Heart right ventricle (tissue), 16 donors: ENCODE measurements at places on chromosomes 5 and 9. TPM values are rescaled to one million over a fixed set of nuclear protein-coding genes. Genes with fewer than 3 reads are reported as not detected.

The SLC36A2 gene
- 1.2 TPM for polyA plus RNA-seq

The DDX4 gene
- polyA plus RNA-seq = not detected

The SLC34A3 gene
- polyA plus RNA-seq = not detected

The COX7C gene
- polyA plus RNA-seq = 1,931 TPM

The FAM78A gene
- polyA plus RNA-seq = 27.3 TPM

The PCDHB14 gene
- polyA plus RNA-seq = 2.2 TPM

The NDOR1 gene
- polyA plus RNA-seq = 10.6 TPM

The GRPEL2 gene
- 4.8 TPM for polyA plus RNA-seq

The KIF27 gene
- 1.9 TPM for polyA plus RNA-seq

The CAMK2A gene
- polyA plus RNA-seq = 11.5 TPM

The SV2C gene
- polyA plus RNA-seq = not detected

GRCh38 chr5:134140530-134141201, 26.2 kb downstream of the TCF7 start:
- peak; percentile 57 for DNase-seq

- no peak for DNase-seq
Measured at GRCh38 chr5:135824541-135825041, 9.9 kb upstream of the SLC25A48 start.

GRCh38 chr5:2887481-2888348, 136.2 kb upstream of the IRX2 start:
- no peak for DNase-seq

DNA sequence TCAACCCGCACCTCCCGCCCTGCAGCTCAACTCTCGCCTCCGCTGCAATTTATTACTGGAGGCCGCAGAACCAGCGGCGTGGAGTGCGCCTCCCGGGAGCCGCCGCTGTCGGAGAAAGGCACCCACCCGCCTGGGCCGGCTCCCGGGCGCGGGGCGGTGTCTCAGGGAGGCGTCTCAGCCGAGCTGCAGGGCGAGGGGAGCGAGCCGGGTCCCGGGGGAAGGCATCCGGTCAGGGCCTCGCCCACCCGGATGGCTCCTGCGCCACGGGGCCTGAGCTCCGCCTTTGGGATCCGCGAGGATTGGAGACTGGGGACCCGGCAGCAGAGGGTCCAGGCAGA, 32.9 kb downstream of the TSPAN17 start:
- no peak for DNase-seq

GRCh38 chr5:9350301-9350797, 195.5 kb downstream of the SEMA5A start:
- DNase-seq = no peak

DNA sequence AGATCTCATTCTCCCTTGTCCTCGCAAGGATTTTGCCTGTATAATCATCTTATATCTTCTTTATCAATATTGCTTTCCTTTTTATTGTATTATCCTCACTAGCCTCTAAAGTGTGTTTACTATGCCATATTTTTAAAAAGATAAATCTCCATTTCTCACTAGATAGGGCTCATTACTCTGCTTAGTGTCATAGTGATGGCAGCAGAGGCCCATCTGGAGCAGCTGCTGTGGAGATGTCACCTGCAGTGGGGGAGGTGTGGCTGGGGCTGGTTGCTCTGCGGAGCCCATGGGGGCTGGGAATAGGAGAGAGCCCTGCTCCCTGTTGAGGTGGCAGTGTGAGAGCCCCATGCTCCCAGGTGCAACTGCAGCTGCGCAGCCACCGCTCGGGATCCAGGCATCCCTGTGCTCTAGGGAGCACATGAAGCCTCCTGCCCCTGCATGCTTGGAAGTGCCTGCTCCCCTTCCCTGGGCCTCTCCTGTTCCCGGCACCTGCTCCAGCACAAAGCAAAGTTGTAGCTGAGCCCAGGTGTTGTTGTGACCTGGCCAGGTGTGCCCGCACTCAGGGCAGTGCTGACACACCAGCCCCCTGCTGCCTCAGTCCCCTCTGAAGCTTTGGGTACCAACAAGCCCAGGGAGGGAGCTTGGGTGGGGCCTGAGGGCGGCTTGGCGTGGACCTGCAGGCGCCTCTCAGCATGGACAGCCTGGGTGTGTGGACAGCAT, 144.6 kb upstream of the MRPS30 start:
- DNase-seq = no peak

DNA sequence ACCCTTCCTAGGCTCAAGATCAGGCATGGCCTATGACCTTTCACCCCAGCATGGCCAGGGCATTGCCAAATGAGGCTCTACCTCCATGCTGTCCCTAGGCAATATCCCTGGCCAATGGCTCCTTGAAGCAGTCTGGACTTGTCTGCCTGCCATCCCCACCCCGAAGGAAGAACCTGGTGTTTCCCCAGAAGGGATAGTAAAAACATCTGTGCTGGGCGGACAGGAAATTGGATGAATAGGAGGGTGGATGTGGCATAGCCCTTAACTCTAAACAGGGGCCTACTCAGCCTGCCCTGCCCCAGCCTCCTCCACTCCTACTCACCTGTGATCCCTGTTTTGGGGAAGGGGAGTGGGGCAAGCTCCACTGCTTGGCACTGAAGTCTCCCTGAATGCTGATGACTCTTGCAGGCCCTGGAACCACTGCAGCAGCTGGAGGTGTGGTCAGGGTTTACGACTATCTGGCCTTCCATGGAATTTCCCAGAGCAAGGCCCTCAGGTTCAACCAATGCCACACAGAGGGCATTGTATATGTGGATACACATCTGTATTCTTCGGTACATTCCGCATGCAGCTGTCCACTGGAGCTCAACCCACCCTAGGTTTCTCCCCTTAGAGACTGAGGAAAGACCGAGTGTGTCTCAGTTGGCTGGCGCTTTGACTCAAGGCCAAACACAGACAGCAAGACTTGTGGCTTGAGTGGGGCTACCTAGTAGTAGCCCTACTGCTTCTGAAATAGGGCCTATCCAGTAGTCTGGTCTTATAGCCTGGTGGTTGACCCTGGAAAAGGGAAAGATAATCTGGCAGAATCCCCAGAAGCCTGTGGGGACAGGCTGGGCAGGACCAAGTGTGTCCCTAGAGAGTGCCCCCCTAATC, 6.4 kb upstream of the P4HA2 start:
- DNase-seq = peak; percentile 2

DNA sequence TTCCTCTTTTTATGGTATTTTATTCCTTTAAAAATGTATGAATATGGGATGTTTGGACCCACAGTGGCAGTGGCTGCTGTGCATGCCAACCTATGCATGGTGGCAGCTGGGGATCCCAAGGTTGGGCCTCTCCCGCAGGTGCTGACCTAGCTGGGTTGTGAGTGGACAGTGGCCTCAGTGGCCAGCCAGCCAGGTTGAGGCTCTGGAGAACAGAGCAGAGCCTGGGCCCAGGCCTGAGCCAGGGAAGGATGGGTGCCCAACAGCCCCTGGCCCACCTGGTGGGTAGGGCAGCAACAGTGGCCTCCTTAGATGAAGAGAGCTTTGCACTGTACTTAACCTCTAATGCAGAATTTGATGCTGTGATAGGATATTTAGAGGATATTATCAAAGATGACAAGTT, 624.8 kb downstream of the CHSY3 start:
- DNase-seq = no peak

- DNase-seq = no peak
Measured at GRCh38 chr5:56480078-56480704, 247.1 kb upstream of the ANKRD55 start.

GRCh38 chr9:88605512-88606362, 70.8 kb downstream of the NXNL2 start:
- peak; percentile 13 for DNase-seq

DNA sequence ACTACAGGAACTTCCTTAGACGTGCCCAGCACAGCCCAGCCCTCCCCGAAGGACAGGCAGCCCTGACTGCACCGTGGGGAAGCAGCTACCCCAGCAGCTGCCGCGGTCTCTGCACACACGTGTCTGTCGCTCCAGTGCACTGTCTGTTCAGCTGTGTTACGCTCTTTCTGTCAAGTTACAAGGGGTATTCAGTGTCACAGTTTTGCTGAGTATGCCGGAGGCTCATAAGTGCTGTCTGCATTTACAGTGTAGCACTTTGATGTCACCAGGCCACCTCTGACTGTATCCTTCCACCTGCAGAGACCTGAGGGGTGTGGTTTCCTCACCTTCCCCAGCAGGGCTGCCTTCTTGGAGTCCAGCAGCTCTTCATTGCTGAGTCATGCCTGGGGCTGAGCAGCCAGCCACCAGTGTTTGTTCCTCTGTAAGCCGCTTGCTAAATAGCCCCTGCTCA, 126.8 kb downstream of the EHMT1 start:
- no peak for DNase-seq

GRCh38 chr5:56685503-56686217, 129.7 kb upstream of the MAP3K1 start:
- DNase-seq = no peak

DNA sequence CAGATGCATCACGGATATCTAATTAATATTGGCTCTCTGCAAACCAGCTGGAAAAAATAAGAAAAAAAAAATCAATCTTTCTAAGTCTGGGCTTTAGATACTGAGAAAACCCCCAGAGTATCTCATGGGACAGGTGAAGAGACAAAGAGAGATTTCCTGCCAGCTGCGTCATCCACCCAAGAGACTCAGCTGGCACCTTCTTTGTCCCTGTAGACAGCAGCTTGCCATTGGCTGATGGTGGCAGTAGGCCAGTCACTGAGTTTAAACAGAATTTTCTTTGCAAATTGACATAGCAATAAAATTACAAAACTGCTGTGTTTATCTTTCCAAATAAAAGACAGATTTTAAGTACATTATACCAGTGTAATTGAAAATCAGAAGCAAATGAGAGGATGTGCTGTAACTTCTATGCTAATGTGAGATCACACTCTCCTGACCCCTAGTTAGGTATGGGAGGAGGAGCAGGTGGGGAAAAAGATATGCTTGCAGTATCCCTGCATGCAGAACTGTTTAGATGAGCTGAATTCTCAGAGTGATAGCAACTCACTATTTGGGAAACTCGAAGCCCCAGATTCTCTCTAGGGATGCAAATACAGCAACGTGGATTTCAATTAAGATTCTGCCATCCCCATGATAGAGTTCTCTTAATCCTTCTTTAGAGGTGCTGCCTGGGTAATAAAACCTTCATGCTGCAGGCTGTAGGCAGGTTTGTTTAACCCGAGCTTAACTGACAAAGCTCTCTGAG, 72.2 kb downstream of the NMUR2 start:
- no peak for DNase-seq

DNA sequence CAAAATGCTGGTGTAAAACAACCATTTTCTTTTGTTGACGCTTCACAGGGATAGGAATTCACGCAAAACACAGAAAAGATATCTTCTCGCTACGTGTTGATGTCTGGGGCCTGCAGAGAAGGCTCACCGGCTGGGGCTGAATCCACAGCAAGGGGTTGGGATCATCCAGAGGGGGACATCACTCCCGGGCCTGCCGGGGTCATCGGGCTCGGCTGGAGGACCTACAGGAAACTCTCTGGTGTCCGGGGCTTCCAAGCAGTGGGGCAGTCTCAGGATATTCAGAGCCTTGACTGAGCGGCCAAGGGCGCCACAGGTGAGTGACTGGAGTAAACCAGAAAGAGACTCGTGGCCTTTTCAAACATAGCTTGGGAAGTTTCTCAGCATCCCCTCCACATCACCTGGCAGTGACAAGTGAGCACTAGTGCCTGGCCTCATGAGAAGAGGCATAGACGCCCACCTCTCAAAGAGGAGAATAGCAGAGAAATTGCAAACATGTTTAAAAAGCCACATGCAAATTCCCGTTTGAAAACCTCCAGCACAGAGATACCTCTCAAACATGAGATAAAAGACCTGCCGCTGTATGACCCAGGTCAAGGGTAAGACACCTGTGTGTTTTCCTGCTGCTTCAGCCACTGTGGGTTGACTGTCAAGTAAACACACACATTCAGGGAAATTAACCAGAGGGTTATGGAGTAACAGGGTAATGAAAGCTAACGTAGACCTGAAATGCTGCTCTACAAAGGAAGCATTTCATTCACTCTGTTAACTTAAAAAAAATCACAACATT, 50.8 kb upstream of the SIMC1 start:
- no peak for DNase-seq

- peak; percentile 11 for DNase-seq
Measured at GRCh38 chr5:81189875-81190498, 43.1 kb upstream of the CKMT2 start.

DNA sequence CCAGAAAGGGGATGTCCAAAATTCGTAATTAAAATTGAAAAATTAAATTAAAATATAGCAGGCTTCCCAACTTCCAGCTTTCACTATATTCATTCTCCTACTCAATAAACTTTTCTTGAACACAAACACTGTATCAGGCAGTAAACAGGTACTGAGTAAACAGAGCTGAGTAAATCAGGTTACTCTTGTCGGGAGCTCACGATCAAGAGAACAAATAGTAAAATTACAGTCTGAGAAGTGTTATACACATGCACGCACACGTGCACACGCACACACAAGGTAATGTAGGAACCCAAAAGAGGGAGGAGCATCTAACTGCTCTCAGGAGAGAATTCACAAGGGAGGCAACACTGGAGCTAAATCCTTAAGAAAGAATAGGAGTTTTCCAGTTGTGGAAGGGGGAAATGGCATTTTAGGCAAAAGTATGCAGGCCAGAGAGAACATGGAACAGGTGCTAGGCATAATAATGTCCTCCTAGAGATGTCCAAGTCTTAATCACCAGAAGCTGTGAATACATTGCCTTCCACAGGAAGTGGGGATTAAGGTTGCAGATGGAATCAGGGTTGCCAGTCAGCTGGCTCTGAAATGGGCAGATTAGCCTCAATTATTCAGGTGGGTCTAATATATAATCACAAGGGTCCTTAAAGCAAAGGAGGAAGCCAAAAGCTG, 598.8 kb upstream of the BRINP1 start:
- no peak for DNase-seq

DNA sequence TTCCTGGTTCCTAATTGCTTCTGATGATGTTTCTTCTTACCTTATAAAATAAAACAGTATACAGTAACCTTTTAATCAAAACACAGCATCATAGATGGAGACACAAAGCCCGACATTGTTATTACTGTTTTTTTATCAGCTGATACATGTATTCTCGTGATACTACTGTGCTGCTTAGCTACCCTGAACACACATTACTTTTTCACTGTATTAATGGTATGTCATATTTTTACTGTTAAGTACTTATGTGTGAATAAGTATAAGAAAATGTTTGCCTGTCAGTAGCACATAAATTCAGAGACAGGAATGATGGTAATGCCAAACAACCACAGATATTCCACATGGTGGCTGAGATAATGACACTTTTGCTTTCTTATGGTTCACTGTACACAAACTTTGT, 68.7 kb downstream of the RAB24 start:
- no peak for DNase-seq

- no peak for DNase-seq
Measured at GRCh38 chr5:97297063-97297703, 114.1 kb upstream of the RIOK2 start.

GRCh38 chr5:90675222-90675621, 116.6 kb downstream of the ADGRV1 start:
- DNase-seq = no peak

- peak; percentile 47 for DNase-seq
Measured at GRCh38 chr5:154446195-154447088, 645 bp downstream of the SAP30L start.

DNA sequence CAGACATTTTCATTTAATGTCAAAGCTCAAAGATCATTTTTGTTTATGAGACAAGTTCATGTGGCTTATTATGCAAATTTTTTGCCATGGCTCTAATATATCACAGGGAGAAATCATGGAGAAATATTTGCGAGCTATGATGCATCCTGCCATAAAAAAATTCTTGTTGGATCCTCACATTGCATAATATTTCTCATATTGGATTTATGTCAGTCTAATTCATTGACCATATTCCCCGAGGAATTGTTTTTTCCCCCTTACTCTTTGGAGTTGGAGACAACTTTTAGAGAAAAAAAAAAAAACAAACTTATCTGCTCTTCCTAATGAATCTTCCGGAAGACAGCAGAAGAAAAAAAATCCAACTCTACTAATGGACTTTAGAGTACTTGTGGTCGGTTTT, 4.3 kb downstream of the ZNF462 start:
- DNase-seq = no peak
